Activated CD4-positive, alpha-beta T cell treated with anti-CD3 and anti-CD28 coated beads, Interleukin-2, amount 50 U/mL, for 4 hours (primary cell): ENCODE measurements at places on chromosomes 3 and 15.

DNA sequence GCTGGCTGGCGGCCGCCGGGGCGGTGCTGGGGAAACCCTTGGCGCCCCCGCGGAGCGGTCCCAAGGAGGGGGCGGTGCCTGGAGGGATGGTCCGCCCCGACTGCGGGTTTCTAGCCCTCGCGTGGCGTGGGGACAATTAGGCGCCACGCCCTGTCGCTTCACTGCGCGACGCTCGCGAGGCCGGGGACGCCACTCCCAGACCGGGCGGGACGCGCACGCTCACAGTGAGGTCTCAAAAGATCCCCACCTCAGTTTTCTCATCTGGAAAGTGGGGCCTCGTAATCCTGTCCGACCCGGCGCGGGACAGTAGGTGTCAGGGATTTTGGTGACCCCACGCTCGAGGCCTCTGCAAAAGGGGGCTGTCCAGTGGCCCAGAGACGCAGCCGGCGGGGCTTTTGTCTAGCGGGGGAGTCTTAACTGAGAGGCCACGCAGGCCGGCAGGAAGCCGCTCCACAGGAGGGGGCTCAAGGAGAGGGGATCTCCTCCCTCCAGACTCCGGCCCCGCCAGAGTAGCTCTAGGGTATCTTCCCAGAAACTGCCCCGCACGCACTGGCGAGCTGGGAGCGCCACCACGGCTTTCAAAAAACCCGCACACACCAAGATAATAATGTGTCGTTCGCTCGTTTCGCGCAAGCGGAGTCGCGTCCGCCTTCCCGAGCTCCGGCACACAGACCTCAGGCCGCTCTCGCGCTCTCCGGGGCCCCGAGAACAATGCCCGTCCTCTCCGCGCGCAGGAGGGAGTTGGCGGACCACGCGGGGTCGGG is 710 bp upstream of the CLK3 start:
- peak; percentile 88 for DNase-seq

DNA sequence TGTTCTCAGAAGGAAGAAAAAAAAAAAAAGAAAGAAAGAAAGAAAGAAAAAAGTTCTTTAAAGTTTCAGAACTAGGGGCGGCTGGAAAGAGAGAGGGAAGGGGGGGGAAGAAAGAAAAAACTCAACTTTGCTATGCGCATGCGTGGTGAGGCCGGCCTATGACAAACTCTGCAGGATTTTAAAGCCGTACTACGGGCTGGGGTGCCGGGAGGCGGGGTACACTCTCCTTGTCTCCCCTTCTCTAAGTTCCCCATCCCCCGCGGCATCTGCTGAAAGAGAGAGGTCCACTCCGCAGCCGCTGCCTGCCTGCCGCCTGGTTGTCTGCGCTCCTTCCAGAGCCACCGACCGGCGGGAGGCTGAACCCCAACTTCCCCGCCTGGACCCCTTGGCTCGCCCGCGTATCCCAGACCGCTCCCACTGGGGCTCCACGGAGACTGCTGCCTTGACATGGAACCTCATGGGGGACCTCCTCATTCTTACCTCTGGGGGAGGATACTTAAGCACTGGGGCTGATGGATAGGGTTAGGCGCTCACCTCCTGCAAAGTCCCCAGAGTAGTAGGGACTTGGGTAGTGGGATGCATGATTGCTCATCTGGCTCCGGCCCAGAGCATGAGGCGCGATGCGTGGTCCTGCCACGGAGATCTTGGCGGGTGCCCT is 1.4 kb upstream of the WNT5A start:
- no peak for DNase-seq

GRCh38 chr15:100196326-100197058 is 145.3 kb downstream of the ADAMTS17 start:
- no peak for DNase-seq

DNA sequence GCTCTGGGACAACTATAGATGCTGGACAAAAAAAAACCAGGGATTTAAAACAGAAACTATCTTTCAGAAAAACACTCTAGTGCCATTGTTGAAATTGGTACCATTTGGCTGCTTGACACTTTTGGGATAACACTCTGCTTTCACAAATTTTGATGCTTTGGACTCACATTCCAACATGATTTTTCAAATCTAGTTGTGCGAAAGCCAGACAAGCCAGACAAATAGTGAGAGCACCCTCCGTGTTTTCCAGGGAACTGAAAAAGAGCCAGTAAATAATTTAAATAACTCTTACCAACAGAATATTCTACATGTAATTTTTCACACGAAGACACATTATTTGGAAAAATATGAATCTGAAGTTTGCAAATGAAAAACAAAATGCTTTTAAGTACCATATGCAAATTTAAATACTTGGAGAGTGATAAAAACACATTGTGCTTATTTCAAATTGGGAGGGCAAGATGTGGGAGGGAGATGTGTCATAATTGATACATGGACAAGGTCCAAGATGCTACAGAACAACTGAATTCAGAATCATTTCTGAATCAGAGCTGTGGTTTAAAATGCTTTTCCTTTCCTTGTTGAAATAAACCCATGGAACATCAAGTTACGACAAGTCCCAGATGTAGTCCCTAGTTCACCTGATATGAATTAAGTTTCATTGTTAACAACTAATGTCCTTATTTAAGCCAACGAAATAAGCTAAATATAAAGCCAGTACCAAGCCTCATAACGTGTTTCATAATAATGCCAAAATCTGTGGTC is 144.2 kb upstream of the SOX2 start:
- no peak for DNase-seq

- no peak for DNase-seq
Measured at GRCh38 chr3:141860766-141861513, 15.5 kb upstream of the ATP1B3 start.

DNA sequence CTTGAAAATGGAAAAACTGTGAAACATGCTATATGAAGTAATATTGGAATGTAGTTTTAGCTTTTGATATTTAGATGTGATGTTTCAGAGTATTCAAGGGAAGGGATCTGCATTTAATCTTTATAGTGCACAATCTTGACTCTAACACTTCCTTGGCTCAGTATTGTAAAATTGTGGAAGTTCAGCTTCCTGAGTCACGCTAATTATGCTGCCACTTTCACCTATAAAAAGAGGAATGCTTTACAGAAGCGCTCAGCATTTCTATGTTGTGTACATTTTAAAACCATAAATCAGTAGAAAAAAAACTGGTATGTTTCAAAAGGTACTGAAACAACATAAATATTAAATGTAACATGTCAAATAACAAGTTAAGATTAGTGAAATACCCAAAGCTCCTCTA is 32.6 kb downstream of the SERPINI2 start:
- DNase-seq, result no peak

DNA sequence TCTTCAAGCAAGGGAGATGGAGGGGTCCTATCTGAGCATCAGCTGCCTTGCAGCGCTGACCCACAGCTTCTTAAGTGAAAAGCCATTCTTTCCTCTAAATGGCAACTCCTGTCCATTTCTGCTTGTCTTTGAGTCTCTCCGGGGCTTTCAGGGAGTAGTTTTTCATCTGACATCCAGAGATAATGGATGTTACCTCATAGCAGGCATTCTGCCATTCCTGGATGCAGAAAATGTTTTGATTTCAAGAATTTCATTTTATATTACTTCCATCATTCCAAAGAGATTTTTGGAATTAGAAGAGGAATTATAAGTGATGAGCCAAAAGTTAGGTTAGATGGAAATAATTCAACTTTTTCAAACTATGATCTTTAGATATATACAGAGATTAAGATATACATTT is 44.9 kb upstream of the GABRG3 start:
- no peak for DNase-seq

GRCh38 chr15:49747340-49747739 is 126.5 kb downstream of the DTWD1 start:
- no peak for DNase-seq

DNA sequence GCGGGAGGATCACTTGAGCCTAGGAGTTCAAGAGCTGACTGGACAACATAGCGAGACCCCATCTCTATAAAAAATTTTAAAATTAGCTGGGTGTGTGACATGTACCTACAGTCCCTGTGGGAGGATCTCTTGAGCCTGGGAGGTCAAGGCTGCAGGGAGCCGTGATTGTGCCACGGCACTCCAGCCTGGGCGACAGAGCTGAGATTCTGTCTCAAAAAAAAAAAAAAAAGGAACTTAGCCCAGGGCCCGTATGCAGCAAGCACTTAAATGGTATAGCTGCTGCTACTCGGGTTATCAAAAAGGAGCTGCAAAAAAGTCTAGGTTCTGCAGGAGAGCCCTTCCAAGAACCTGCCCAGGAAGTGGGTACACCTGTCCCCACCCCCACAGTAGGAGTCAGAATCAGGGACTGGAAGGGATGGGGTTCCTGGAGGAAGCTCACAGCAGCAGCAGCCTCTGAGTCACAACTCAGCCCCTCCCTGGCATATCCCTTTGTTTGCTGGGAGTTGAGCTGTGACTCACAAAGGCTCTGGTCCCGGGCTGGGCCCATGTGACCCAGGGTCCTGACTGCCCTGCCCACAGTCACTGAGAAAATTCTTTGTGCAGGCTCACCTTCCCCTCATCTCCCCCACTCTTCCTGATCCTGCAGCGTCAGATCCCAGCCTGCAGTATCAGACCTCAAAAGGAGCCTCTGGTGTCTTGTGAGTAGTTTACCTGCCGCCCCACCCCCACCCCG is at the start of gene SPATA12:
SPATA12 (plus strand) TSS at position 576 of the 733 bp plus-strand sequence. CDS start 13,031 bp downstream, outside the sequence.
- no peak for DNase-seq

DNA sequence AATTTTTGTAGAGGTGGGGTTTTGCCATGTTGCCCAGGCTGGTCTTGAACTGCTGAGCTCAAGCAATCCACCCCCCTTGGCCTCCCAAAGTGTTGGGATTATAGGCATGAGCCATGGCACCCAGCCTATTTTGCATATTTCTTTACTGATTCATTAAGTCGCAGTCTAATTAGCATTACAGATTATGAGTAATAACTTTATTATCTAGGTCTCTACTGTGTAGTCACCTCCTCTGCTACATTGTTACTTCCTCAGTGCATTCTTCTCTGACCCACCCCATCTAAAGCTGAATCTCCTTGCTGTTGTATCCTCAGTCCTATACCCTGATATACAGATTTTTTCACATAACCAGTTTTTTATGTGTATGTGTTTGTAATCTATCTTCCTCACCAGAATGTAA is 61.7 kb downstream of the TFDP2 start:
- no peak for DNase-seq

GRCh38 chr3:194073926-194074325 is 62.0 kb upstream of the HES1 start:
- no peak for DNase-seq
